OCI-M1 (cell line): ENCODE measurements at places on chromosomes 16 and 17.

DNA sequence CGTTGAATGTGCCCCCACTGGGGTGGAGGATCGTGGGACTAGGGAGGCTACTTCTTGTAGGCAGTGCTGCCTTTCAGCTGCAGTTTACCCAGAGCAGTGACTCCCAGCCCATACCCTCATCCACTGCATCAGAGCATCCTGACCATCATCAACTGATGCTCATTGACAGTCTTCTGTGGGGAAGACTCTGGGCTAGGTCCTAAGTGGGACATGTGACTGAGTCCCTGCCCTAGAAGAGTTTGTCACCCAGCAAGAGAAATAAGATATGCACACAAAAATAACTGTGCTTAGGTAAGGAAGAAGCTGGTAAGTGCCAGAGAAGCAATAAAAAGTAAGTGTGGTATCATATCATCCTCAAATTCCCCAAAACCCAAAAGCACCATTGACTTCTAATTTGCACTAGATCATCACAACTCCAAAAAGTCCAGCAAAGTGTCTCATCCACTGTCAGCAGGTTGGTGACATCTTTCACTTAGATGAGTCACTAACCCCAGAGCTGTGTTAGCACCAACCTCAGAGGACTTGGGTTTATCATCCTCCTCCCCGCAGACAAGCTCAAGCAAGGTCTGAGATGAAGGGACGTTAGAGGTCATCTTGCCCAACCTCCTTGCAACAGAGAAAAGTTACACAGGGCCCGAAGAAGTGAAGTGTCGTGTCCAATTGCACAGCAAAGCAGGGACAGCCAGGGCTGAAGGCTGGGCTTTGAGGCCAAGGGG, 99.0 kb downstream of the CCDC182 start:
- DNase-seq: no peak

DNA sequence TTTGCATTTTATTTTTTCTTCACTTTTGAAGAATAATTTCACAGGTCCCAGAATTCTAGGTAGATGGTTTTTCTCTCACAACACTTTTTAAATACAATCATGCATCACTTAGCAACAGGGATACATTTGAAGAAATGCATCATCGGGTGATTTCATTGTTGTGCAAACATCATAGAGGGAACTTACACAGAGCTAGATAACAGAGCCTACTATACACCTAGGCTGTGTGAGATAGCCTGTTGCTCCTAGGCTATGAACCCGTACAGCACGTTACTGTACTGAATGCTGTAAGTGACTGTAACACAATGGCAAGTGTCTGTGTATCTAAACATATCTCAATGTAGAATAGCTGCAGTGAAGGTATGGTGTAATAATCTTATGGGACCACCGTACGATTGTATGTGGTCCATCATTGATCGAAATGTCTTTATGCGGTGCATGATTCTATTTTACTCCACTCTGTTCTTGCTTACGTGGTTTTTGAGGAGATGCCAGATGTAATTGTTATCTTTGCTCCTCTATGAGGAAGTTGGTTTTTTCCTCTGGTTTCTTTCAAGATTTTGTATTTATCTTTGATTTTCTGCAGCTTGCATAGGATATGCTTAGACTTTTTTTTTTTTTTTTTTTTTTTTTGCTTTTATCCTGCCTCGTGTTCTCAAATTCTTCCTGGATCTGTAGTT, 35.5 kb upstream of the TMEM92 start:
- DNase-seq: peak; percentile 56

DNA sequence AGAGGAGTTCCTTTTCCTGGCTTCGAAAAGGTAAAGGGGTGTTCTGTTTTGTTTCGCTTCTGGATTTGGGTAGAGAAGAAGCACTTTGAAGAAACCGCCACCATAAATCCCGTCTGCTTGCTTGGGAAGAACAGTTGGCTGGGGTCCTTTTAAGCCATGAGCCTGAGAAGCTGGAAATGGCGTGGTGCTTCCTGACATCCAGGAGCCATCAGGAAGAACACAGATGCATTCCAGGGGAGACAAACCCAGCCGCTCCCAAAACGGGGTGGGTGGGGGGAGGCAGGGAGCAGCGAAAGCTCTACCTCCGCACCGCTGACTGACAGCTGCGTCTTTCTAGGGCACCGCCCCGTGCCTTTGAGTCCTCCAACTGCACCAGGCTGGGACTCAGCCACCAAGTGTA, 91.6 kb downstream of the ZDHHC7 start:
- DNase-seq: no peak

GRCh38 chr16:79328402-79329165, 272.0 kb downstream of the MAF start:
- no peak for DNase-seq

DNA sequence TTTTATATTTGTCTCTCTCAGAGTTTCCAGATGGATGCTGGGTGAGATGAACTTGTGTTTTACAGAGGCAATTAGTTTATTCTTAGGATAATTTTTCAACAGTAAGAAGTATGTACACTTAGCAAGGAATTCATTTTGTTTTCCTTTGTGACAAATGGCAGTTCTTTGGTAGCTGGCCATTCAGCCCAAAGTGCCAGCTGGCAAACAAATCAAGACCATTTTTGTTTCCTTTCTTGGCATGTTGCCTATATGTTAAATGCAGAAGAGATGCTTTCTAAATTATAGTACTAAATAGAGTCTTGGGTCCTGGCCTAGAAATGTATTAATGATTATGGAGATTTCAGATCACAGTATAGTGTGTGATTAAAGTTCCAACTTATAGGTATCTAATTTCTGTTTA, 337.1 kb downstream of the CNTNAP4 start:
- DNase-seq: peak; percentile 15

- no peak for DNase-seq
Observed at GRCh38 chr16:31488468-31489297, 5.8 kb downstream of the SLC5A2 start.

DNA sequence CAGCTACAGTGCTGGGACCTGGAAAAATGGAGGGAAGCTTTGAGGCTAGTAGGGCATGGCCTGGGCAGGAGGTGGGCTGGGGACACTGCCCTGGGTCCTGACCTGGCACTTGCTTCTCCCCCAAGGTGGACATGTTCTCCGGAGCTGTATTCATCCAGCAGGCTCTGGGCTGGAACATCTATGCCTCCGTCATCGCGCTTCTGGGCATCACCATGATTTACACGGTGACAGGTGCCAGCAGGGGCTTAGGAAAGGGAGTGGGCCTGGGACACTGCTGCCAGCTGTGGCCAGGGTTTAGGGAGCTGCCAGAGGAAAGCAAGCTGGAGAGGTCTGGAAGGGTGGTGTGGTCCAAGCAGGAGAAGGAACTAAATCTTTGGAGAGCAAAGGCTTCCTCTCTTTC, 3.1 kb downstream of the SLC5A2 start:
- no peak for DNase-seq

- DNase-seq: no peak
Observed at GRCh38 chr16:1907226-1907860, 10.9 kb downstream of the HS3ST6 start.

DNA sequence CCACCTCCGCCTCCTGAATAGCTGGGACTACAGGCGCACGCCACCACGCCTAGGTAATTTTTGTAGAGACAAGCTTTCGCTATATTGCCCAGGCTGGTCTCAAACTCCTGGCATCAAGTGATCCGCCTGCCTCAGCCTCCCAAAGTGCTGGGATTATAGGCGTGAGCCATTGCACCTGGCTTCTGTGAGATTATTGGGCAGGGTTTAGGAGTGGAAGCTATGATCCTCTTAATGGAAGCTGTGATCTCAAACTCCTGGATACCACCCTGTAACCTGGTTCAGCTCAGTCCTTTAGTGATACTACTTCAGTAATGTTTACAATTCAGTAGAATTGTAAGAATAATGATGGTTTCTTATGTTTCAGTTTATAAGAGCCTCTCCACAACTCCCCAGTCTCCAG, 14.1 kb downstream of the NFE2L1 start:
- no peak for DNase-seq

GRCh38 chr16:81938326-81939163, 72.7 kb downstream of the SDR42E1 start:
- no peak for DNase-seq

DNA sequence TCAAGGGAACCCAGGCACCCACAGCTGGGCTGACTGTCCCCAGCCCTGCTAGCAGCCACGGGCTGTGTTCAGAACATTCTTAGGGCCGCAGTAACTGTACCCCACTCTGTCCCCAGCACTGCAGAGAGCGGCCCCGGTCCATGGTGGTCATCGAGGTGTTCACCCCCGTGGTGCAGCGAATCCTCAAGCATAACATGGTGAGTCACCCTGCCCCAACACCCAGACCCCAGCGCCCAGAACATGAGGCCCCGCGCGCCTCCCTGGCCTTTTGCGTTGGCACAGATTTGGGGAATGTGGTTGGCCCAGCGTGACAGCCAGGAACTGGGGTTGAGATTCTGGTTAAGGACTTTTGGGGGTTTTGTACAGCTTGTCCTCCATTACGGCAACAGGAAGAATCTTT, 114.9 kb upstream of the PLCG2 start:
- DNase-seq: no peak

DNA sequence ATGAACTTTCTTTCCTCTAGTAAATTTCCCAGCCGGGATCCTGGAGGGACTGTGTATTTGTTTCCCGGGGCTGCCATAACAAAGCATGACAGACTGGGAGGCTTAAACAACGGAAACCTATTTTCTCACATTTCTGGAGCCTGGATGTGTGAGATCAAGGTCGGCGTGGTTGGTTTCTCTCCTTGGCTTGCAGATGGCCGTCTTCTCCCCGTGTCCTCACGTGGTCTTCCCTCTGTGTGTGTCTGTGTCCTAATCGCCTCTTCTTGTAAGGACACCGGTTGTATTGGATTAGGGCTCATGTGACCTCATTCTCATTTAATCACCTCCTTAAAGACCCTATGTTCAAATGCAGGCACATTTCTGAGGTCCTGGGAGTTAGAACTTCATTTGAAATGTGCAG, 22.0 kb upstream of the USP10 start:
- no peak for DNase-seq

- DNase-seq: peak; percentile 3
Observed at GRCh38 chr17:17994271-17995069, 21.8 kb downstream of the DRC3 start.

DNA sequence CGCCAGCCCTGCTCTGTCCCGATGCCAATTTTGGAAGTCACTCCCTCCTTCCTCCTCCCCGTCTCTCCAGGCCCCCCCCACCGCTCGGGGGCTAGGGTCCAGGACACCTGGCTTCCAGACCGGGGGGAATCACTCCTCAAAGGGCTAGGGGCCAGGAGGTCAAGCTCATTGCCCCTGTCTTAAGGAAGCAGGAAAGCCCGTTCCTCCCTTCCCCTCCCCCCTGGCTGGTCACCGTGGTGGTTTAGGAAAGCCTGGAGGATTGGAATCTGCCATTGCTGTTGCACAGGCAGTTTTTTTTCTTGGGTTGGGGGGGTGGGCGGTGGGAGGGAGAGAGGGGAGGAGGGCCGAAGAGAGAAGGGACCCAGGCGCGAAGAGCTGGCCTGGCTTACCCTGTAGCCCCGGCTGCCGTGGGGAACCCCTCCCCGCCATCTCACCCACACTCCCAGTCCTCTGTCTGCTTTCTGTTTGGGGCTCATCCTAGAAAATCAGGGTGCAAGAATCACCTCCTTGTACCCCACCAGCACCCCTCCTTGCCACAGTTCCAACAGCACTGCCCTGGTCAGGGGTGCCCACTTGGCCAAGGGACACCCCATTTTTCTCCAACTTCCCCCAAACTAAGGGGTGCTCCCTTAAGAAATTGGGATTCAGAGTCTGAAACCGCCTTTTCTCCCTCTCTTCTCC, 2.9 kb upstream of the BCL6B start:
- DNase-seq: peak; percentile 87

GRCh38 chr17:64741038-64741641, 79.0 kb upstream of the SMURF2 start:
- no peak for DNase-seq

- no peak for DNase-seq
Observed at GRCh38 chr17:15470536-15470935, 3.1 kb upstream of the CDRT4 start.

DNA sequence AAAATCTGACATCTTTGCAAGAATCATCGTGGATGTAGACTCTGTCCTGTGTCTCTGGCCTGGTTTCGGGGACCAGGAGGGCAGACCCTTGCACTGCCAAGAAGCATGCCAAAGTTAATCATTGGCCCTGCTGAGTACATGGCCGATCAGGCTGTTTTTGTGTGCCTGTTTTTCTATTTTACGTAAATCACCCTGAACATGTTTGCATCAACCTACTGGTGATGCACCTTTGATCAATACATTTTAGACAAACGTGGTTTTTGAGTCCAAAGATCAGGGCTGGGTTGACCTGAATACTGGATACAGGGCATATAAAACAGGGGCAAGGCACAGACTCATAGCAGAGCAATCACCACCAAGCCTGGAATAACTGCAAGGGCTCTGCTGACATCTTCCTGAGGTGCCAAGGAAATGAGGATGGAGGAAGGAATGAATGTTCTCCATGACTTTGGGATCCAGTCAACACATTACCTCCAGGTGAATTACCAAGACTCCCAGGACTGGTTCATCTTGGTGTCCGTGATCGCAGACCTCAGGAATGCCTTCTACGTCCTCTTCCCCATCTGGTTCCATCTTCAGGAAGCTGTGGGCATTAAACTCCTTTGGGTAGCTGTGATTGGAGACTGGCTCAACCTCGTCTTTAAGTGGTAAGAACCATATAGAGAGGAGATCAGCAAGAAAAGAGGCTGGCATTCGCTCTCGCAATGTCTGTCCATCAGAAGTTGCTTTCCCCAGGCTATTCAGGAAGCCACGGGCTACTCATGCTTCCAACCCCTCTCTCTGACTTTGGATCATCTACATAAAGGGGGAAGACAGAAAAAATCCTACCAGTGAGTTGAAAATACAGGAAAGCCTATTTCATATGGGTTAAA, at the start of gene G6PC1:
TSS of gene G6PC1 (plus strand) at position 340 of the 872 bp plus-strand sequence. CDS start at position 418, 78 bp downstream.
- no peak for DNase-seq

DNA sequence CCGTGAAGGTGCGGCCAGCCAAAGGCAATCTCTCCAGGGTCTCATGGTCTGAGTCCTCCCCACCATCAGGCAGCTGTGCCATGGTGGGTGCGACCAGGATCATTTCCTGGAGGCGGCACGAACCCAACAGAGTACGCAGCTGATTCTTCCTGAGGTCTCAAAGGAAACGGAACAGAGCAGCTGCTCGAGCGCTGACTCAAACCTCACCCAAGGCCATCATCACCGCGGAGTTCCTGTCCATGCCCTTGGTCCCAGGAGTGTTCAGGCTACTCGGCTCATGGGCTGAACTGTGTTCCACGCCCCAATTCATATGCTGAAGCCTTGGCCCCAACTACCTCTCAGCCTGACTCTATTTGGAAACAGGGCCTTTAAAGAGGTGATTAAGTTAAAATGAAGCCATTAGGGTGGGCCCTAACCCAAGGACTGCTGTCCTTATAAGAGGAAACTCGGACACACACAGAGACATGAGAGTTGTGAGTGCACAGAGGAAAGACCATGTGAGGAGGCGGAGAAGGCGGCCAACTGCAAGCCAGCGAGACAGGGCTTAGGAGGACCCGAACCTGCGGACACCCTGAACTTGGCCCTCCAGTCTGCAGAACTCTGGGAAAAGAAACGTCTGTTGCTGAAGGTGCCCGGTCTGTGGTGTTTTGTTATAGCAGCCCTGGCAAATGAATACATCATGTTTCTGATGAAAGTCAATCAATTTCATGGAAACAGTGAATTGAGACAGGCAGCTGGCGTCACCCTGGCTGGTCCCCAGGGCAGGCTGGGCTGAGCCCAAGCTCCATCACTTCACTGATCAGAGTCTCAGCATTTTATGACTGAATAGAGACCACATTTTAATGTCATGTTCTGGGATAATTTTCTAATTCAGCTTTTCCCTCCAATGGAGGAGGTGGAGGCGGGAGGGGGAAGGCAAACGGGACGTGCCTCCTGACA, 13.7 kb downstream of the MXRA7 start:
- DNase-seq: peak; percentile 30

- no peak for DNase-seq
Observed at GRCh38 chr16:72857834-72858664, 189.9 kb downstream of the ZFHX3 start.
